Prostate gland (tissue), 2 donors: ENCODE measurements at places on chromosomes 1 and 21. TPM values are rescaled to one million over a fixed set of nuclear protein-coding genes. Genes with fewer than 3 reads are reported as not detected.
A peak's percentile ranks its signal among the peaks of the same experiment; 100 is the strongest.

The S100A3 gene
- not detected for total RNA-seq

The INTS11 gene
- 97.3 TPM for total RNA-seq

The FAM177B gene
- total RNA-seq, result 0.51 TPM

GRCh38 chr1:197399755-197400521 lies 131.9 kb downstream of the CRB1 start:
- H3K4me3 ChIP-seq, result no peak overlapping the region
- no peak overlapping the region for H3K27ac ChIP-seq
- no peak for DNase-seq
- H3K4me1 ChIP-seq, result no peaks in the 10 kb centered on the region
- H3K27me3 ChIP-seq, result no peaks in the 10 kb centered on the region

DNA sequence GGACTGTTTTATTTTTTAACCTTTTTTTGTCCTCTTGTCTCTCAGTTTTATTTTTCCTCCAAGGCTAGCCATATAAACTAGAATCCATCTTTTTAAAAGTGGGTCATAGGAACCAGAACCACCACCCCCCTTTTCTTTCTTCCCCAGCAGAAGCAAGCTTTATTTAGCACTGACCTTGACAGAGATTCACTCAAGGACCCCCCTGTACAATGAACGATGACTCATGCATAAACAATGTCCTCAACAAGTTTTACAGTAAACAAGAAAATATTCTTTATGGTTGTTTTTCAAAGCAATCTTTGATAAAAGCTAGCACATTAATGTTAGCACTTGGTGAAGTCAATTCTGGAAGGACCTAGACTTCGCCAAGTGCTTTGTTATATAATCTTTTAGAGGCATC lies 14.1 kb downstream of the PKN2 start:
- no peaks in the 10 kb centered on the region for H3K36me3 ChIP-seq
- H3K4me3 ChIP-seq, result no peak overlapping the region
- DNase-seq, result no peak
- no peaks in the 10 kb centered on the region for H3K4me1 ChIP-seq

DNA sequence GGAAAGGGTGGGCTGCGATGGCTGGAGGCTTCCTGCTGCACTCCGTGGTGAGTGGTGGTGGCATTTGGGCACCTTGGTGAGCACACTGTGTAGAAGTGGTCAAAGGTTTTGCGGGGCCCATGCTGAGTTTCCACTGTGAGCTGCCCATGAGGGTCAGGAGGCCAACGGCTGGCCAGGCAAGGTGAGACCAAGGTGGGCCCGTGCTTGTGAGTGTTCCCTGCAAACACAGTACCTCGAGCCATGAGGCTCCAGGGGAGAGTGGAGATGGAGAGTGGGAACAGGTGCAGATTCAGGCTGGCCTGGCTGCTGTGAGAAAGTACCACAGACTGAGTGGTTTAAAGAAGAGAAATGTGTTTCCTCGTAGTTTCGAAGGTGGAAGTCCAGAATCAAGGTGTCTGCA lies 40.8 kb downstream of the AJAP1 start:
- H3K27me3 ChIP-seq, result no peaks in the 10 kb centered on the region
- no peak for DNase-seq
- no peak overlapping the region for H3K27ac ChIP-seq
- H3K4me3 ChIP-seq, result no peak overlapping the region
- no peaks in the 10 kb centered on the region for H3K4me1 ChIP-seq
- H3K36me3 ChIP-seq, result no peaks in the 10 kb centered on the region

DNA sequence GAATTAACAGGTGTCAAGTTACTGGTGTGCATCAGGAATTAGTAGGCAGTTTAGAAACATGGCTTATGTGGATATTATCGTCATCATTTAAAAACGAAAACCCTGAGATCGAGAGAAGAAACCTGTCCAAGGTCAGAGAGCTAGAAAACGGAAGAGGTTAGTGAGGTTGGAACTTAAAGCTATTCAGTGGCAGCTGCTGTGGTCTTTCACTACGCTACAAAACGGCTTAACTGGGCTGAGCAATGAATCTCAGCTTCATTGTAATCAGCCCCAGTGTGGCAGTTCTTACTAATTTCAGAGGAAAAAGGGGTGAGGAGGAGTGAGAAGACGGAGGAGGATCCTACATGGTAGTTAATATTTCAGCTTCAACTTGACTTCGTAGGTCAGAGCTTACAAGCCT lies 77.9 kb downstream of the DAB1 start:
- H3K27me3 ChIP-seq, result no peaks in the 10 kb centered on the region
- DNase-seq, result no peak
- no peak overlapping the region for H3K4me3 ChIP-seq
- no peak overlapping the region for H3K27ac ChIP-seq
- H3K36me3 ChIP-seq, result no peaks in the 10 kb centered on the region

DNA sequence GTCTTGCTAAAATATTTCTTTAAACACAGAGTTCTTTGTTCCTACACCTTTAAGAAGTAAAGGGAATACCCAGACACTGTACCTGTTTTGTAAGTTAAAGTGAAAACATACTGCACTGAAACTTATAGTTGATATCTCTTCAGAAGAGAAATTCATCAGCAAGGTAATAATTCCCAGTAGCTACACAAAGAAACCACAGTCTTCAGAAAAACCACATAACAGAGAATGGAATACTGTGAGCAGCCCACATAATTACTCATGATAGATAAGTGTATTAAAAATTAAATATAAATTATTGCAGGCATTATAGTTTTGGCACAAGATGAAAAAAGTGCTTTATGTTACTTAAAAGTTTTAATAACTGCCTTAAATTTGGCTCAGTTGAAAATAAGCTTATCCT lies 276.6 kb downstream of the SETD4 start:
- H3K4me3 ChIP-seq, result no peak overlapping the region
- no peaks in the 10 kb centered on the region for H3K36me3 ChIP-seq
- H3K27ac ChIP-seq, result no peak overlapping the region
- H3K4me1 ChIP-seq, result no peaks in the 10 kb centered on the region

- DNase-seq, result no peak
- no peaks in the 10 kb centered on the region for H3K27me3 ChIP-seq
- H3K36me3 ChIP-seq, result no peaks in the 10 kb centered on the region
- H3K27ac ChIP-seq, result no peak overlapping the region
- no peaks in the 10 kb centered on the region for H3K4me1 ChIP-seq
These were observed 239.5 kb downstream of the RYR2 start for GRCh38 chr1:237281481-237281880.

- no peaks in the 10 kb centered on the region for H3K4me1 ChIP-seq
- peak; percentile 43 for DNase-seq
- H3K4me3 ChIP-seq, result no peak overlapping the region
- no peaks in the 10 kb centered on the region for H3K36me3 ChIP-seq
These were observed 6.2 kb upstream of the ZNF281 start for GRCh38 chr1:200415789-200416593.

DNA sequence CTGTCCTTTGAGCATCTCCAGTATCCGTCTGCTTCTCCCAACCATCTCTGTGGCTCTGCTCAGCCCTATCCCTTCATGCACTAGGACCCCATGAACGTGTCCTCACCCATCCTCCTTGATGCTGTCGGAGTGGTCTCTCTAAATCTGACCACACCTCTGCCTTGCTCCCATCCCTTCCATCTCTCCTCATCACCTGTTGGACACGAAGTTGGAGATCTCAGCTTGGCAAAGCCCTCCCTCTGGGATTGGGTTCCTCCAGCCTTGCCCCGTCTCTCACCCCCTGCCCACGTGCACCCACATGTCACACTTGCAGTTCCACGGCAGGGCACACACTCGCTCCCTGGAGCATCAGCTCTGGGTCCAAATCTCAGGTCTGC lies 135.7 kb downstream of the ACTL8 start:
- no peak overlapping the region for H3K27ac ChIP-seq
- no peak for DNase-seq
- H3K36me3 ChIP-seq, result no peaks in the 10 kb centered on the region

DNA sequence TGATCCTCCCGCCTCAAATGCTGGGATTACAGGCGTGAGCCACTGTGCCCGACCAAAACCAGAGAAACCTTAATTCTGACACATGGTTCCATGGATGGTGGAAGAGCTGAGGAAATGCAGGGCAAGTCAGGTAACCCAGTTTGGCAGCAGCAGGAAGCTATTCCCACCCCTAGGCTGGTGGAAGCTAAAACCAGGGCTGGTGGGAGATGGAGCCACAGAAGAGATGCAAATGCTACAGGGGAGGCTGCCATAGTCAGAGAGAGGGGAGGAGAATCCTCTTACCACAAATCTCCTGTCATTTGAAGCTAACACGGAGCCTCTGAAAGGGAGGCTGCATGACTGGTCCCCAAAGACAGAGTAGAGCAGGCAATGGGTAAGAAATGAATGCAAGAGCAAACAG lies 4.1 kb upstream of the CDC42BPA start:
- H3K27me3 ChIP-seq, result no peaks in the 10 kb centered on the region
- no peak overlapping the region for H3K27ac ChIP-seq
- no peaks in the 10 kb centered on the region for H3K36me3 ChIP-seq

DNA sequence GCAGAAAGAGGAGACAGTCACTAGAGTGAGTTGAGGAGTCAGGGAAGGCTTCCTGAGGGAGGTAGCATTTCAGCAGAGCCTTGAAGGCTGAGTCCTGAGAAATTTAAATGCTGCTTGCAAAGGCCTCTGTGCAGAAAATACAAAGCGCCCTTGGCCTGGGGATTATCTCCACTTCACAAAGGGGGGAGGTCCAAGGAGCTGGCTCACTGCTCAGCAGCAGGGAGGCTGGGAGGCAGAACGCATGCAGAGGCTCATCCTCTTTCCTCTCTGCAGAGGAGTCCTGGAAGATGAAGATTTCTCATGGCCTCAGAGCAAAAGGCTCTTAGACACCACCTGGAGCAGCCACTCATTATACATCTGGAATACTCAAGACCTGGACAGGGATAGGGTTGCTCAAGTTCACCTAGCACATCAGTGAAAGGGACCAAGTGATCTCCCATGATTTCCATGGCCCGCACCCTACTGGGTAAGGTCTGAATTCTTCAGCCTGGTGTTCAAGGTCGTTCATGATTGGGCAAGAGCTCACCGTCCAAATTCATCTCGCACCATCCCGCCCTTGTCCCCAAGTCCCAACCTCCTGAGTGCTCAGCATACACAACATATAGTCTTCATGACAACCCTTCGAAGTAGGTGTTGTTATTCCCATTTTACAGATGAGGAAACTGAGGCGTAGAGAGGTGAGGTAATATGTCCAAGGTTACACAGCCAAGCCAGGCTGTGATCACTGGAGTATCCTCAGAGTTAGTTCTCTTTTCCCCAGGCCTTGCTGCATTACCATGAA lies 9.0 kb downstream of the SLC1A7 start:
- H3K4me1 ChIP-seq, result no peaks in the 10 kb centered on the region
- no peak overlapping the region for H3K4me3 ChIP-seq
- H3K36me3 ChIP-seq, result no peaks in the 10 kb centered on the region
- DNase-seq, result no peak

DNA sequence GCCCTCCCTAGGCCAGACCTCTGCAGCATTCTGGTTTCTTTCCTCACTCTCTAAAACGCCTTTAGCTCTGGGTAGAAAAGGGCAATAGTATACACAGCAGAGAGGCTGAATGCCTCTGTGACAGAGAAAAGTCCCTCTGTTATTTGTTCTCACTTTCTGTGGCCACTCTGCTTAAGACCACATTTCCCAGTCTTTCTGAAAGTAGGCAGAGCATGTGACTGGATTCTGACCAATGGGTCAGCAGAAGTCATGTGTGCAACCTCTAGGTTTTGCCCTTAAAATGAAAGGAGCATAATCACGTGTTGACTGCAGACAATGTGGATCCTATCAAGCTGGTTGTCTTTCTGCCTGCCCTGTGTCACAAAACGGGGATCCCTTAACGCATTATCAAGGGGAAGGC lies 79.7 kb upstream of the MARK1 start:
- no peaks in the 10 kb centered on the region for H3K36me3 ChIP-seq
- H3K27ac ChIP-seq, result no peak overlapping the region
- H3K4me1 ChIP-seq, result no peaks in the 10 kb centered on the region
- H3K27me3 ChIP-seq, result peaks cover 2% of the 10 kb centered on the region
- DNase-seq, result no peak

DNA sequence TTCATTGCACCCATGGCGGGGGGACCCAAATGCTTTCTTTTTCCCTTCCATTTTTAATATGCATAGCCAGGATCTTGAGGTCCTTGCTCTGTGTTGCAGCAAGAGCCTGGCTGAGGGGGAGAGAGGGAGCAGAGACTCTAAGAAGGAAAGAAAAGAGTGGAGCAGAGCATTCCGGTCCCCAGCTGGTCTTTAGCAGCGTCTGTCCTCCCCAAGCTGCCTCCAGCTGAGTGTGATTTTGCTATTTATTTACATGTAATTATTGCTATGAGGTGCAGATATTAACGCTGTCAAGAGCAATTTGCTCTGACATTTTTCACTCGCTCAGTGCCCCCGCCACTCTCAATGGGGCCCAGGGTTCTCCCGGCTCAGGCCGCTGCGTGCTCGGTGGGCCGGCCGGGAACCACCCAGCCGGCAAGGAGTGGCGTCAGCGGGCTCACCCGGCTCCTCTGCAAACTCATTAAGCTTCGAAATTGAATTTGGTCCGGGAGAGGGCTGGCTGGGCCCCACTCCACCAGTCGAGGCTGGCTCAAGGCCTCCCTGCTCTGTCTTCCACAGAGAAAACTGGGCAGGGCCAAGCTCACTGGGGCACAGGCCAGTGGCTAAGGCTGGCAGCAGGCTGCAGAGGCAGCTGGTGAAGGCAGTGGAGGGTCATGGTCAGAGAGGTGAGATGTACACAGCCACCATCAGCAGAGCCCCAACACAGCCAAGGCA lies 93.2 kb downstream of the PAX7 start:
- H3K36me3 ChIP-seq, result no peaks in the 10 kb centered on the region
- peaks cover 15% of the 10 kb centered on the region for H3K27me3 ChIP-seq
- DNase-seq, result no peak

DNA sequence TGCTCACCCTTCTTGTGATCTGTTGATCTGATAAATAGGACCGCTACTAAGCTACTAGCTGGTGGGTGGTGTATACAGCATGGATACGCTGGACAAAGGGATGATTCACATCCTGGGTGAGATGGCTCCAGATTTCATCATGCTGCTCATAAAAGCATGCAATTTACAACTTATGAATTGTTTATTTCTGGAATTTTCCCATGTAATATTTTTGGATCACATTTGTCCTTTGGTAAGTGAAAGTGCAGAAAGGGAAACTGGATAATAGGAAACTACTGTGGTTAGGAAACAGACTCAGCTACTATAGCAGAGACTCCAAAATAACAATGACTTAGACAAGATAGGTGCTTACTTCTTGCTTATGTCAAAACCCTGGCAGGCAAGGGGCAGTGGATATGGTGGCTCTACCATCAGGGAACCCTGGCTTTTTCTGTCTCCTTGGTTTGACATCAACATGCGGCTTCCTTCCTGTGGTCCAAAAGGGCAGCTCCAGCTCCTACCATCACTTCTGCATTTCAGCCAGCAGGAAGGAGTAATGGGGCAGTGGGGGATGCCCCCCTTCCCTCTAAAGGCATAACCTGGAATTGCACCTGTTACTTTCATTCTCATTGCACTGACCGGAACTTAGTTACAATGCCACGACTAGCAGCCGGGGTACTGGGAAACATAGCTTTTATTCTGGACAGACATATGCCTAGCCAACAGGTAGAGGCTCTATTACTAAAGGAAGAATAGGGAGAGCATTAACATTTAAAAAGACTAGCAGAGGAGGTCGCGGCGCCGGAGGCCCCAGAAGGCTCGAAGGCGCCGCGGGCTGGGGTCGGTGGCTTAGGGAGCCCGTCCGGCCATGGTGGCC lies 13.8 kb upstream of the AK2 start:
- no peak overlapping the region for H3K27ac ChIP-seq
- H3K4me1 ChIP-seq, result no peaks in the 10 kb centered on the region
- no peak for DNase-seq
- no peaks in the 10 kb centered on the region for H3K36me3 ChIP-seq
